ENCODE measurements at places on chromosomes 13 and 19. TPM values are rescaled to one million over a fixed set of nuclear protein-coding genes. Genes with fewer than 3 reads are reported as not detected.

Gene CLDN10
- total RNA-seq: not detected

Gene ZNF626
- total RNA-seq: 8.5 TPM

Gene KASH5
- total RNA-seq: 0.73 TPM

Gene SH3GL1
- 64.0 TPM for total RNA-seq

Gene ZNRF4
- total RNA-seq: not detected

Gene BRSK1
- total RNA-seq: 5.6 TPM

Gene CGB1
- not detected for total RNA-seq

Gene NTF4
- not detected for total RNA-seq

Gene AP1M1
- 151 TPM for total RNA-seq

Gene EDDM13
- total RNA-seq: 2.9 TPM

Gene COX6B1
- total RNA-seq: 442 TPM

Gene FAM83E
- 2.6 TPM for total RNA-seq

Gene CYP2F1
- total RNA-seq: not detected

Gene MBD3L3
- total RNA-seq: not detected

Gene FGF14
- not detected for total RNA-seq

Gene STOML3
- total RNA-seq: not detected

Gene ITGBL1
- not detected for total RNA-seq

Gene FAM32A
- total RNA-seq: 66.0 TPM

Gene LIM2
- not detected for total RNA-seq

Gene ZNF223
- 0.50 TPM for total RNA-seq

Gene GFY
- total RNA-seq: not detected

Gene GPC6
- not detected for total RNA-seq

Gene ZNF627
- 6.7 TPM for total RNA-seq

Gene LRRC63
- total RNA-seq: 0.83 TPM

Gene ZNF763
- 2.2 TPM for total RNA-seq

Gene PRODH2
- total RNA-seq: not detected

Gene ZNF490
- 17.1 TPM for total RNA-seq

Gene DNAAF3
- not detected for total RNA-seq

Gene MISP3
- total RNA-seq: 3.5 TPM

Gene TMPRSS9
- total RNA-seq: not detected

Gene TMEM38A
- total RNA-seq: 1.4 TPM

Gene GPR18
- total RNA-seq: 10.3 TPM

Gene CRB3
- total RNA-seq: 0.93 TPM

Gene GPR12
- total RNA-seq: not detected

Gene GRIN2D
- 0.18 TPM for total RNA-seq

Gene NLRP9
- not detected for total RNA-seq

Gene ZIC5
- not detected for total RNA-seq

Gene NCR1
- total RNA-seq: not detected

Gene CABP5
- total RNA-seq: not detected

Gene TEAD2
- total RNA-seq: not detected

Gene CEACAM19
- total RNA-seq: not detected

Gene SYCN
- not detected for total RNA-seq

Gene ITPKC
- 6.6 TPM for total RNA-seq

Gene ZNF580
- 35.7 TPM for total RNA-seq

Gene TRAPPC6A
- 64.4 TPM for total RNA-seq

Gene TEX29
- 0.73 TPM for total RNA-seq

Gene ZNF432
- 13.6 TPM for total RNA-seq

Gene CCNA1
- 3.8 TPM for total RNA-seq

Gene RASIP1
- total RNA-seq: 0.15 TPM

Gene KLK14
- not detected for total RNA-seq

Gene CXCL17
- total RNA-seq: not detected

Gene HS6ST3
- not detected for total RNA-seq

Gene ATP8A2
- total RNA-seq: 0.10 TPM

Gene SBNO2
- 98.2 TPM for total RNA-seq
